ENCODE measurements at places on chromosomes 2 and 18.
A peak's percentile ranks its signal among the peaks of the same experiment; 100 is the strongest.

GRCh38 chr2:158988501-158988900 is 20.1 kb downstream of the TANC1 start:
- DNase-seq: no peak

DNA sequence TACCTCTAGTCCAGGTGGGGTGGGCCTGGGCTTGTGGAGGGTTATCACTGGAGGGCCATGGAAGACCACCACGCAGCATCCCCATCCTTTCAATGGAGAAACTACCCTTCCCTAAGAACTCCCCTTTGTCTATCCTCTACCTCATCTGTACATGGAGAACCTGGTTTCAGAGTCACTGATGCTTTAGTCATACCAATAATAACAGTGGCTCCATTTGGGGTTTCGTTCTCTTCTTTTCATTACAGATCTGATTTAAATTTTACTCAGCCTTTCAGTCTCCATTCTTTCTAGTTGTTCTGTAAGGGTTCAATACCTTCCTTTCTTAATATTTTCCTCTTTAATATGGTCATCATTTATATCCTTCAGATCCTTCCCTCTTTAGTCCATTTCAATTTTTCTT is 54.6 kb upstream of the ZFP36L2 start:
- no peak for DNase-seq

DNA sequence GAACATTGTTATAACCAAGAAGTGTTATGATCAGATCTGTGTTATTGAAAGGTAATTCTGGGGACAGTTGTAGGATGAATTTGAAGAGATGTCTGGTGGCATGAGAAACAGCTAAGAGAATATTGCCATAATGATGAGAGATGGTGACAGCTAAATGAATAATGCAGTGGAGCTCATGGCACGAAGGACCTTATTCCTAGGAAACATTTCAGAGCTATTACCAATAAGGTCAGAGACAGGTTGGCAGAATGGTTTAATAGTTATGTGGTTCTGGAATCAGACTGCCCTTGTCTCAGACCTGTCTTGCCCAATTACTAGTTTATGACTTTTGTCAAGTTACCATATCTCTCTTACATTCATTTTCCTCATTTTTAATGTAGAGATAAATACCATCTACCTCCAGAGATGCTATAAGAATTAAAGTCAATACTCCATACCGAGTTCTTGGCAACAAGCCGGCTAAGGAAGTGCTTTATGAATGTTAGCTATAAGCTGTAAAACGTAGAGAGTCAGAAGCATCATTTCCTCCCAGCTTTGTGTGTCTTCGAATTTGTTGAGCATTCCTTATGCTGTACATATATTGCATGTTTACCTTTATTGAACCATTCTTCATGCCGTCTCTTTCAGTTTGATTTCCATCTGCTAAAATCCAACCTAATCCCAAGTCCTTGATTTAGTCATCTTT is 73.6 kb upstream of the COL5A2 start:
- peak; percentile 12 for DNase-seq

DNA sequence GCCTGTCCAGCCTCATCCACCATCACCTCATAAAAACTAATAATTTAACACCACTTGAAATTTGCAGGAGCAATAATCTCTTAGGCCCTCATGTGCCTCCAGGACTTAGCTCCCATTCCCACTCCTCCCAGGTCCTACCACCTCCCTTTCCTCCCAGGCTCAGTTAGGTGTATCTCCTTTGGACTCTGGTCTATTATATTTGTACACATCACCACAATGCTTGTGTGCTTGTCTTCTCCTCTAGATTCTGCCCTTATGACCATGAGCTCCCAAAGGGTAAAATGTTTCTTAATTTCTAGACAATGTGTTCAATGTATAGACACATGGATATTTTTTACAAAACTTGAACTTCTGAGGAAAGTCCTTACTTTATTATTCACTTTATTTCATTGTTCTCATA is 182.0 kb upstream of the ZC3H15 start:
- no peak for DNase-seq

GRCh38 chr2:23468474-23469141 is 83.6 kb downstream of the KLHL29 start:
- DNase-seq: no peak

DNA sequence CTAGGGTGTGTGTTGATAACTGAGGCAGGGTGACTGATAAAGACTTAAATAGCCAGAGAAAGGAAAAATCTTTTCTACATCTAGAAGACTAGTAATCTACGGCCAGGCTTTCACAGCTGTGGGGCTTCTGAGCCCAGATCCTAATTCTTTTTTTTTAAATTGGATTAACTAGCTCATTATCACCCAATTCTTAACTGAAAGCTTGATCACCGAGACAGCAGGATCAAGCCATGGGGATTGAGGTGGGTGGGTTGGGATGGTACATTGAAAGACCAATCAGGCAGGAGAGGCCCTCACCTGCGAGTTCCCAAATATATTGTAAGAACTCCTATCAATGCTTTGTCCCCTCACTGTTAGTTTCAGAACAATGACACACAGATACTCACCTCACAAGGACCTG is 20.0 kb upstream of the NFE2L2 start:
- DNase-seq: no peak

GRCh38 chr2:24912986-24913385 is 7.1 kb downstream of the ADCY3 start:
- no peak for DNase-seq

DNA sequence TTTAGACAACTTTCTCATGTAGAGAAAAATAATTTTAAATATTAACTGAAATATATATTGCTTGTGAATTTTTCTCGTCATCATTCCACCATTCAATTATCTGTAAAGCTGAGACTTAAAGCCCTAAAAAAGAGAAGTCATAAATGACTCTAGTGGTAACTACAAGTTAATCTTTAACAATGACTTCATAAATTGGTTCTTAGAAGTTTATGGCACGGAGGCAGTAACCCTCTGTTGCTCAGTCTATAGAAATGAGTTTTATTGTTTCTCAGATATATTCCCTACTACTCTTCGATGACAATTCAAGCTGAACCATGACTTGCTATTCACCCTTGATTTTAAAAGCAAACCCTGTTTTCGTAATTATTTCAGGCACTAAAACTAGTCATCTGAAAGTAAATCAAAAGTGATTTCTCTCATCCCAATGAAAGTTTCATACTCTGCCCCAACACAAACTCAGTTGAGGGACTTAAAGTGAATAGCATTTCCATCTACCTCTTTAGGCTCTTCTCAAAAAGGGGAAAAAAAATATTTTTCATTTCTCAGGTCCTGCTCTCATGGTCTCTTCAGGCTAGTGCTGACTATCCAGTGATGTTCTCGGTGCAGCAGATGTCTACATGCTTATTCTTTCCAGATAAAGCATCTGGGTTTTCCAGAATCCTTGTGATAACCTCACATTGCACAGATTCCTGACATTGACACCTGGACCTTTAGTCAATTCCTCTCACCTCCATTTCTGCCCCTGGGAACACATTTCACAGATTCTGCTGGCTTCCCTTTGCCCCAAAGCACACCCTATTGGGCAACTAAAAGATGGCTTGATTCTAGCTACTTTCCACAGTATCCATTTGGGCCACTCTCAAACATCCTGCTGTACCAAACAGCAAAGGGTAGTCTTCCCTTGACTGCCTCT is 207.8 kb upstream of the LRATD1 start:
- DNase-seq: no peak

DNA sequence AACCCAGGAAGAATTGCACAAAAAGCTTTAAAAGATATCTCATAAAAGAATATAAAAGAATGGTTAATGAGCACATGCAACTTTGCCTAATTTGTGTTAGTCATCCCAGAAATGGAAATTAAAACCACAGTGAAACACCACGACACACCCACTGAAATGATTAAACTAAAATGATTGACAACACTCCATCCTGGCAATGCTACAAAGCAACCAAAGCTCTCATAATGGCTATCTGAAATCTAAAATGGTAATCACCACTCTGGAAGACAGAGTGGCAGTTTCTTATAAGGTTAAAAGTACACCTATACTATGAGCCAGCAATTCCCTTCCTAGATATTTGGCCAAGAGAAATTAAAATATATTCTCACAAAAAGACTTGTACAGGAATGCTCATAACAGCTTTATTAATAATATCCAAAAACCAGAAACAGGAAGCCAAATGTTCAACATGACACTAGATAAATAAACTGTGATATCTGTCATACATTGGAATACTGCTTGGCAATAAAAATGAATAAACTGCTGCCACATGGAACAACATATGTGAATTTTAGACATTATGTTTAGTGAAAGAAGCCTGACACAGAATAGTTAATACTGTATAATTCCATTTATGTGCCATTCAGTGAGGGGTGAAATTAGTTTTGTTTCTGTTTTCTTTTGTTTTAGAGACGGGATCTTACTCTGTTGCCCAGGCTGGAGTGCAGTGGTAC is 105.3 kb upstream of the BCL2L11 start:
- DNase-seq: no peak

DNA sequence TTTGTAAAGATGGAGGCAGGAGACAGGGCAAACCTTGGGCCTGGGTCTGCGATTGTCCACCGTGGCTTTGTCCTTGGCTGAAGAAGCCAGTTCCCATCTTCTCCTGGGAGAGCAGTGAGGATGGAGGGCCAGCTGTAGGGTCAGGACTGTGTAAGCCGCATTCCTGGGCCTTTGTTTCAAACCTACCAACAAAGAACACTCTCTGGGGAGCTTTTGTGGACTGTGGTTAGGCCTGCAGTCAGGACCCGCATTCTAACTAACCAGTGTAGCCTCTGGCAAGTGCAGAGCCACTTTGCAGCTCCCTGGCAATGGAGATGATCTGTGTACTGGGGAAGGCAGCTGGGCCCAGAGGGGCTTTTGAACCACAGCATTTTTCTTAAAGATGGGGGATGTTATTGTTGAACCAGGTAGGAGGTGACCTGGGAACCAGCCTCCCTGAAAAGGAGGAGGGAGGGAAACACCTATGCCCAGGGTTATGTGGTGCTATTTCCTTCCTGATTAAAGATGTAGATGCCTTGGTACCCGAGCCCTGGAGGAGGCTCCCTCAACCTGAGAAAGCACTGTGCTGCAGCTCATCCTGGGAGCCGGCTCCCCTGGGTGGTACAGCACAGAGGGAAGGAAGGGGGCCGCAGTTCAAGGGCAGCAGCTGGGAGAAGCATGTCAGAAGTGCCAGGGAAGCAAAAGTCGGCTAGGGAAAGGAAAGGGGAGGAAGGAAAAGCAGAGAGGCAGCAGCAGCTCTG is 12.7 kb upstream of the SMAD4 start:
- DNase-seq: no peak

DNA sequence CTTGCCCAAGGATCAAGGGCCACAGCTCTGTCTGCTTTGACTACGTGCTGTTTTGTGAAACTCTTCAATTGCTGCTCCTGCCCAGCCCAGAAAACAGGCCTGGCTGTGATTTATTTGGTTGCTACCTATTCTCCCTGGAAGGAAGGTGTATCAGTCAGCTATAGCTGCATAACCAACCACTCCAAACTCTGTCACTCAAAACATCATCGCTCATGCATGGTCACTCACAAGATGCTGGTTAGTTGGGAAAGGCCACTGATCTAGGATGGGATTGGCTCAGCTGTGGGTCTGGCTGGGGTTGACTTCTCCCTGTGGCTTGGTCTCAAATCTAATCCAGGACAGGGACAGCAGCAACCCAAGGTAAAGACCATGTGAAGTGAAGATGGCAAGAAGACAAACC is 14.6 kb downstream of the TEX51 start:
- no peak for DNase-seq

GRCh38 chr2:162581959-162582798 is 238.2 kb downstream of the GCA start:
- DNase-seq: no peak

DNA sequence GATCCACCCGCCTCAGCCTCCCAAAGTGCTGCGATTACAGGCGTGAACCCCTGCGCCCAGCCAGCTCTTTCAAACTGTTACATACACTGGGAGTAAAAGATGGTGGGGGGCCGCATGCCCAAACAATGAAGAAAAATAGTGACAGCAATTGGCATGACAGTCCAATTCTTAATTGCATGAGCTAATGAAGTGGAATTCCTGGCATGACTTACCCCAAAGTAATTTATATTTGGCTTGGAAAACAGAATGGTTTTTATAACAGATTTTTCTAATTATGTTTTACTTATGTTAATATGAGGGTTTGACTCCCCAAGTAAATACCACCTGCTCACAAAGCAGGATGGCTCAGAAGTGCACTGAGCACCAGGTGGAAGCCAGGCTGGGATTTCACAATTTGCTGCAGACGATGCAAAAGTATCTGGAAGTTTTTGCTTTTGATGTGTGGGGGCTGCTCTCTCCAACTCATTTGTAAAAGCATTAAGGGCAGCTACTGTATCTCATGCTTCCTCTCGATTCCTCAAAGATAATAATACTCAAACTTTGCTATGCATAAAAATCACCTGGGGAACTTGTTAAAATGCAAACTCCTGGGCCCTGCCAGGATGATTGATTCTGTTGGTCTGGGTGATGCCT is 24.0 kb upstream of the ATG16L1 start:
- no peak for DNase-seq

GRCh38 chr2:68762665-68763064 is 28.1 kb downstream of the ARHGAP25 start:
- DNase-seq: no peak

- no peak for DNase-seq
Observed at GRCh38 chr2:173192071-173192470, 116.4 kb downstream of the MAP3K20 start.

GRCh38 chr2:10372862-10373240 is 70.1 kb downstream of the HPCAL1 start:
- DNase-seq: no peak

GRCh38 chr2:57534358-57534757 is 512.2 kb upstream of the VRK2 start:
- DNase-seq: no peak

DNA sequence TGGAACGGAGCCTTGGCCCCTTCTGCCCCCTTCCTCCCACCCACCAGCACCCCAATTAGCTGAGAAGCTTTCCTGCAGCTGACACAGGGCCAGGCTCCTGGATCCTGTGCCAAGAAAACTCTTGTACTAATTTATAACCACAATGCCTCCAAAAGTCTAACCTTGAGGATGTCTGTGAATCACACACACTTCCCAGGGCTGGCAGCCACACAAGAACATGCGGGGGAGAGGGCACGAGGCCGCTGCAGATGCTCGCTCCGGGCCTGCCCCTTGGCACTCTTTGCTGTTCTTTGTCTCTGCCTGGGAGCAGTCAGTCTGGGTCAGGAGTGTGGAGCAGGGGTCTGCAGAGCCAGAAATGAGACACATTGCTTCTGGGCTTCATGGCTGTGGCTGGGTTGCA is 62.7 kb upstream of the KIF5C start:
- peak; percentile 41 for DNase-seq

- no peak for DNase-seq
Observed at GRCh38 chr18:54440292-54440691, 82.6 kb downstream of the C18orf54 start.

Measured in transverse colon (tissue), 4 donors.